Right ventricle myocardium superior (tissue), 1 donor: ENCODE measurements at places on chromosomes 13 and 19. TPM values are rescaled to one million over a fixed set of nuclear protein-coding genes. Genes with fewer than 3 reads are reported as not detected.

Gene AKT2
- total RNA-seq, result 126 TPM

Gene DIAPH3
- total RNA-seq, result 0.32 TPM

Gene ZNF345
- total RNA-seq, result 2.4 TPM

Gene EPSTI1
- 2.3 TPM for total RNA-seq

Gene GIPC3
- total RNA-seq, result 2.2 TPM

Gene GSX1
- not detected for total RNA-seq

Gene TMPRSS9
- not detected for total RNA-seq

Gene LYPD3
- 0.16 TPM for total RNA-seq
